ENCODE measurements at places on chromosomes 5 and 9.

DNA sequence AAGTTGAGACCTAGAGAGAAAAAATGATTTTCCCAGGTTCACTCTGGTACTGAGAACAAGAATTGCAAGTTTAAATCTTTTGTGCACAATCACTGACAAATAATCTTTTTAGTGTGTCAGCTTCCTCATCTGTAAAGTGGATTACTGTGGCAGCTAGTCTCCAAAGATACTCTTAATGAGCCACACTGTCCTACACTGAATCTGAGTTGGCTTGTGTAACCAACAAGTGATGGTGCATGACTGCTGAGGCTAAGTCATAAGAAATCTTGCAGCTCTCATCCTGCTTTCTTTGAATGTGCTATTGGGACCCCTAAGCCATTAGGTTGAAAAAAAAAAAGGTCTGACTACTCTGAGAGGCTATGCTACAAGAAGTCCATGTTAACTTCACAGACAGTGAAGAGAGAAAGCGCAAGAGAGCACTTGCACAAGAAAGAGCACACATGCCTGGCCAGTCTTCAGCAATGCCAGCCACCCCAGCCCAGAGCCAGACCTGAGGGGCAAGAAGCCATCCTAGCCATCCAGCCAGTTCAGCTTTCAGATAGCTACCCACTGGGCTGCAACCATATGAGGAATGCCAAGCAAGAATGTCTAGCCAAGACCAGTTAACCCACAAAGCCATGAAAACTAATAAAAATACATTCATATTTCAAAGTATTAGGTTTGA is 419.4 kb downstream of the RAB3C start:
- DNase-seq = no peak

DNA sequence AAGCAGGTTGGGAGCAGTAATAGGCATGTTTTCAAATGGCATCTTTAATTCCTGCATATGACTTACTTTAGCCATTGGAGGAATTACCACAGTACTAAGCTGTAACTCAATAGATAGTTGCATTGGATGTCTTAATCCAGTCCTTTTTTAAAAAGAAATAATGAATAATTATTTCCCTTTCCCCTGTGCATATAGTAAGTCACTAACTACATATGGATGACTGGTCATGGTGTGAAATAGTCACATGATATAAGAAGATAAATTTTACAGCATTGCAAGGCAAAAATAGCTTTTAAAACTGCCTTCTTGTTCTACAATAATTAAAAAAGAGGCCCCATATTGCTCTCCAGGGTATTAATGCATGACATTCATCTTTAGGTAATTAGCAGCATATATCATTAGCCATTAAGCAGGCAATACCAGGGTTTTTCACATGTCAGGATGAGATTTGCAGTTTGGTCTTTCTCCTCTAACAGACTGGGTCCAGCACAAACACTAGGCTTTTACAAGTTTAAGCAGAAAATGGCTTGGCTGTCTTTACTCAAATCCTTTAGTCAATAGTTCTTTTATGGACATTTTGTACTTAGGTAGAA is 606.4 kb upstream of the RORB start:
- DNase-seq = no peak

- no peak for DNase-seq
Observed at GRCh38 chr9:133089271-133089671, 27.5 kb downstream of the CEL start.

DNA sequence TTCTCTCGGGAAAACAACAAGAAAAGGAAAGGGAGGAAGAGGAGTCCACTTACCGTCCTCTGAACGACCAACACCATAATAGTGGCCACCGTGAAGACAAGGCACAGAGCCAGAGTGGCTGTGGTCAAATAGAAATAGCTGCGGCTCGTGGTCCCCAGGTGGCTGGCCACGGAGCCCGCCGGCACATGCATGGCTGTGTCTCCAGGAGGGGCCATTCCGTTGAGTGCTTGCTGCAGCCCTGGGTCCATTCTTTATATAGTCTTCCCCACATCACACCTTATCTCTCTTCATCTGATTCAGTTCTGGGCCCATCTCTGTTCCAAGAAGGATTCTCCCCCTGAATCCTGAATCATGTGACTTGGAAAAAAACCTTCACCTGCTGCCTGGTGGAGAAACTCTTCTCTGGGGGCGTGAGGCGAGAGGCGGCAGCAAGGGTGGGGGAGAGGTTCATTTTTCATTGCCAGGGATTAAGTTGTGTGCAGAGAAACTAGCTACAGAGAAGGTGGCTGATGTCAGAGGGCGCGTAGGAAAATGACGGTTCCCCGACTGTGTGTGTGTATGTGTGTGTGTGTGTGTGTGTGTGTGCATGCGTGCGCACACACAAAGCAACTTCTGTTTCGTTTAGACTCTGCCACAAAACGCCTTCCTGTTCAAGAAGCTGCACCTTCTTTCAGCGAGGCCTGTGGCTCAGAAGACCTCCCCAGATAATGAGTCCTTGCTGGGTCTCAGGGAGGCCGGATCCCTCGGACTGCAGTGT is at the start of gene TNFSF8:
TNFSF8 (minus strand) TSS at position 536 of the 757 bp plus-strand sequence; CDS start at position 248, 288 bp downstream.
- no peak for DNase-seq

DNA sequence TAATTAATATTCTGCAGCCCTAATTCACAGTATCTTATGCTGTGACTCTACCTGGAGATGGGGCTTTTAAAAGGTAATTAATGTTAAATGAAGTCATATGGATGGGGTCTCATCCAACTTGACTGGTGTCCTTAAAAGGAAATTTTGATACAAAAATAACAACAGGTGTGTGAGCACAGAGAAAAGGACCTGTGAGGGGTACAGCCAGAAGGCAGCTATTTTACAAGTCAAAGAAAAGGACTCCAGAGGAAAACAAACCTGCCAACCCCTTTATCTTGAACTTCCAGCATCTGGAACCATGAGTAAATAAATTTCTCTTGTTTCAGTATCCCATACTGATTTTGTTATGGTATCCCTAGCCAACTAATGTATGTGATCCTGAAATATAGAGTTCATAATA is 250.3 kb downstream of the TMEM232 start:
- no peak for DNase-seq

DNA sequence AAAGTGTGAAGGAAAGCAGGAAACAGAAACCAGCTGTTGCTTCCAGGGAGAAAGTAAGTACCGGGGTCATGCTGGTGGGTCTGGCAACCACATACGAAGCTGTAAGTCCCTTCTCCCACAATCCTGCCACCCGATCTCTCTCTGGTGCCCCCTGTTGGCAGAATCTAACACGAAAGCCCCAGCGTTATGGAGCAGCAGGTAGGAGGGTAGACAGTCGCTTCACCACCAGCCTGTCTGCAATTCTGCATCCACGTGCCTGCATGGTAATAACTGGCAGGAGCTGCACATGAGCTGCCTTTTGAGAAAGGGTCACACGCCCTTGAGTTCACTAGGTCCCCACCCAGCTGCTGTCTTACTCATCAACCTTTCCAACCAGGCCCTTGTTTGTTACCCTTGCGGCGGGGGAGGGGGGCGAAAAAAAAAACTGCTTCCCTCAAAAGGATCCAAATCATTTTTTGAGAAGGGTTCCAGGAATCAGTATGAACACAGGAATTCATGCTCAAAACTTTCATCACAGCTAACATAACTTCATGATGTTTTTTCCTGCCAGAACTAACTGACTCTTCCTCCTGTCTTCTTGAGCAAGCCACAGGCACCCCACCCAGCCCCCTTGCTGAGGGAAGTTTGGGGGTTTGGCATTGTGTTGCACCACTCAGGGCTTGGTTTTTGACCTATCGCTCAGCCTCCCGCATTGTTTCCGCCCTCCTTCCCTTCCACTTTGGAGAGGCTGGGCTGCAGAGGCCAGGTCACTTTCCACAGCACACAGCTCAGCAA is 19.6 kb upstream of the TMEM252 start:
- DNase-seq = peak; percentile 34

DNA sequence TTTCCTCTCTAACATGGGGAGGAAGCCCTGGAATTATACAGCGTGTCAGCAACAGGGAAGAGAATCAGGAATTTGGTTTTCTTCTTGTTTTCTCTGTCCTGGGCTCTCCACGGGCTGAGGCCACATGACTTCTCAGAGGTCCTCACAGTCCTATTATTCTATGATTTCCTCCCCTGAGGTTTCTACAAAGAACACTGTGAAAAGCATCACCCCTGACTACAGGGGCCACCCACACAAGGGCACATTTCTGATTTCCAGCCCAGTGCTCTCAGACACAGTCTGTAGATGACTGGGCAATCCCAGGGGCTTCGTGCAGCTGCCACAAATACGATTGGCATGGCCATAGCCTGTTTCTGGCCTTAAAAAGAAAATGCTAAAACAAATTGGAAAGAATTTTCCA is 284.9 kb downstream of the CEMIP2 start:
- DNase-seq = no peak

GRCh38 chr5:172383191-172383802 is 71.0 kb downstream of the SH3PXD2B start:
- peak; percentile 79 for DNase-seq

- DNase-seq = no peak
Observed at GRCh38 chr5:98593418-98593817, 180.0 kb upstream of the RGMB start.

GRCh38 chr5:139851558-139851957 is 56.0 kb downstream of the PSD2 start:
- no peak for DNase-seq

GRCh38 chr5:126514558-126515141 is 80.4 kb downstream of the ALDH7A1 start:
- no peak for DNase-seq

GRCh38 chr5:28066856-28067255 is 1028.5 kb upstream of the CDH9 start:
- no peak for DNase-seq

DNA sequence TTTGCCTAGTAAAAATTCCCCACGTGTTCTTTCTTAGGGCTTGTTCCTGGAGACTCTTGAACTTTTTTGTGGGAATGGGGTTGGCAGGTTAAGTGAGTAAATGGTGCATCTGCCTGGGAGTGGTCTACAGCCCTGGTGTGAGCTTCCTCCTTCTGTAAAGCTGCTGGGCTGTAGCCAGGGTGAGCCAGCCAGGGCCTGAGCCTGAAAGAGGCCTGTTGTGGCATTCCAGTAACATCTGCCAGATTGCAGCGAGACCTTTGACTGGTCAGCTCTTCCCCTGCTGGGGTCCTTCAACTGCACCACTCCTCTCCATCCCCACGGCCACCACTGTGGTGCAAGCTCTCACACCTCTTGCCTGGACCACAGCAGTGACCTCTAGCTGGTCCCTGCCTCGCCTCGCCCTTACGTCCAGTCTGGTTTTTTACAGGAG is 47.5 kb downstream of the SLC22A5 start:
- no peak for DNase-seq

DNA sequence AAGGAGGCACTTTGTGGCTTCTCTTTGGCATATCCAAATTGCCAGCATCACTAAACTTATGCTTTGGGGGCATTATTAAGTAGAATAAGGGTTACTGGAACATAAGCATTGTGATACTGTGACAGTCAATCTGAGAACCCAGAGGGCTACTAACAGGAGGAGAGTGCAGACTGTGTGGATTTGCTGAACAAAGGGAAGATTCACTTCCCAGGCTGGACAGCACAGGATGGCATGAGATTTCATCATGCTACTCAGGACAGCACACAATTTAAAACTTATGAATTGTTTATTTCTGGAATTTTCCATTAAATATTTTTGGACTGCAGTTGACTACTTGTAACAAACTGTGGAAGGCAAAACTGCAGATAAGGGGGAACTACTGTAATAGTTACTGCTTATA is 212.5 kb downstream of the TMC1 start:
- no peak for DNase-seq

DNA sequence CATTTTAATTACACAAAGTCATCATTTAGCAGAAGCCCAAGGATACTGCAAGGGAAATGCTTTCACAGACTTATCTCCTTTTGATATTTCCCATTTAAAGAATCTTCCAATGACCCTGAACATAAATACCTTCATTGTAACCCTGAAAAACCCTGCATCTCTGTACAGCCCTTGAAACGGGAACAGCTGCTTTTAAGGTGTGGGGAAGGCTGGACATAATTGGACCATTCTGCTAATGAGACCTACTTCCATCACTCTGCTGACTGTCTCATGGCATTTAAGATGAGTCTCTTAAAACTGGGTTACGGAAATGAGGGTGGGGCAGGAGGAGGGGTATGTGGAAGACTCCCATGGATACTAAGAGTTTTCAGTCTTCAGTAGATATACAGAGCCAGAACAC is 485.8 kb downstream of the BRINP1 start:
- DNase-seq = no peak

DNA sequence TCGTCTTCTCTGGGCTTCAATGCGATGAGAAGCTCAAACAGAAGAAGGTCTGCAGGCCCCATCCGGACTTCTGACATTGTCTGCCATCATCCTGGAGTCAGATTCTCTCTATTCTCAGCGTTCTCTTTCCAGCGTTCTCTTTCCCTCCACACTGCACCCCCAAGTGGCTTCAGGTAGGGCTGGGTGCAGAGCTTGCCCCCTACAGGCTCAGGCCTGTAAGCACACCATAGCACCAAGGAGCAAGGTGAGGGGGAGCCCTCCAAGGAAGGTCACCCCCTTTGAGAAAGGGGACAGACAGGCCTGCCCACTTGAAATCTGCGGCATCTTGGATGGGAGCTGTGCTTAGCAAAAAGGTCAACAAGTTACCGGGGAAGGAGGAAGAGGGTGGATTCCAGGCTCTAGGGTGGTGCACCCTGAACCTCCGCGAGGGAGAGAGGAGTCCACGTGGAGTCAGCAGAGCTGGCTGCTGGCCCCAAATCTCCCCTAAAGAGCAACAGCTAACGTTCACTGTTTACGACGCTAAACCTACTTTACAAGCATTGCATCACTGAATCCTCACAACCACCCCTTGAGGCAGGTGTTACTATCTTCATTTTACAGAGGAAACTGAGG is 27.5 kb downstream of the GPX3 start:
- DNase-seq = no peak

- DNase-seq = no peak
Observed at GRCh38 chr9:97852399-97853055, 499 bp upstream of the FOXE1 start.

DNA sequence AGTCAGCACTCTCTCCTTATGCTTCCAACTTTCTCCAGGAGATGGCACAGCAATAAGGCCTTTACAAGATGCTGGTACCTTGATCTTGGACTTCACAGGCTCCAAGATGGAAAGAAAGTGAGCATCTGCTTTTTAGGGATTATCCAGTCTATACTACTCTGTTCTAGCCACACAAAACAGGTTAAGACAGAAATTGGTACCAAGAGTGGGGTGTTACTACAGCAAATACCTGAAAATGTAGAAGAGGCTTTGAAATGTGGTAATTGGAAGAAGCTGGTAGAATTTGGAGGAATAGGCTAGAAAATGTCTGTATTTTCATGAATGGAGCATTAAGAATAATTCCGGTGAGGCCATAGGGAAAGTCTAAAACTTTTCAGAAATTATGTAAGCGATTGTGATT is 484.8 kb upstream of the GRIA1 start:
- DNase-seq = no peak

GRCh38 chr5:59222687-59223511 is 640.0 kb downstream of the RAB3C start:
- peak; percentile 49 for DNase-seq

- no peak for DNase-seq
Observed at GRCh38 chr9:104330841-104331240, 173.2 kb upstream of the OR13F1 start.

- DNase-seq = no peak
Observed at GRCh38 chr9:18606281-18606680, 132.3 kb downstream of the ADAMTSL1 start.

- DNase-seq = no peak
Observed at GRCh38 chr5:54756796-54757402, 228.5 kb downstream of the ESM1 start.

GRCh38 chr9:74770508-74771261 is 117.0 kb downstream of the TRPM6 start:
- no peak for DNase-seq
